Karpas-422 (cell line): ENCODE measurements at places on chromosomes 5 and 9.

GRCh38 chr9:14136646-14137370 is 177.1 kb downstream of the NFIB start:
- DNase-seq: no peak

DNA sequence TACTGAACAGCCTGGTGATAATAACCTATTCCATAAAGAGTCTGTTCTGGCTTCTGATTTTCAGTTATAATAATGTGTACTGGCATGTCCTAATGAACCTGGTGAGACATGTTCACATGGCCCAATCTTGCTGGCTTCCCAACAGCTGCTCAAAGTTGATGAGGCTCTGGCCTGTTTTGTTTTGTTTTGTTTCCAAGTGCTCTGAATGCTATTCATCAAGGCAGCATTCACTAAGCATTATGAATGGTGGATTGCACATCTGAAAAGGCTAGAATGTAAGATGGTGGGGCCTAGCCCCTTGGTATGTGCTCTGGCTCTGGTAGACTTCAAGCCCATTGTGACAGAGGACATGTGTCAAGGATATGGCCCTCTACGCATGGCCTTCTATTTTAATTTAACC is 388.5 kb downstream of the PSAT1 start:
- DNase-seq: no peak

DNA sequence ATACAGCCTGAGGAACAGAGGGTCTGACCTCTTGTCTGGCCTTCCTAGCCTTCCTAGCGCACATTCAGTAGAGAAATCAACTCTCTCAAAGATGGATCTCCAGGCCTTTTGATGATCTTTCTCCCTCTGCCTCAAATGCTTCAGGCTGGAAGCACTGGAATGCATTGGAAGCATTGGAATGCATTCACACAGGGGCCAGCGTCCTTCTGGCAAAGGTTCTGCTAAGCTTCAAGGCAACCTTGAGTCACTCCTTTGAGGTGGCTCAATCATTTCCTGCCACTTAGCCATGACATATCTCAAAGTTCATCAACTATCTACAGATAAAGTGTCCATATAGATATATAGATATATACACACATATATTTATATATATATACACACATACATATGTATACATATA is 42.9 kb downstream of the OR2K2 start:
- DNase-seq: no peak

DNA sequence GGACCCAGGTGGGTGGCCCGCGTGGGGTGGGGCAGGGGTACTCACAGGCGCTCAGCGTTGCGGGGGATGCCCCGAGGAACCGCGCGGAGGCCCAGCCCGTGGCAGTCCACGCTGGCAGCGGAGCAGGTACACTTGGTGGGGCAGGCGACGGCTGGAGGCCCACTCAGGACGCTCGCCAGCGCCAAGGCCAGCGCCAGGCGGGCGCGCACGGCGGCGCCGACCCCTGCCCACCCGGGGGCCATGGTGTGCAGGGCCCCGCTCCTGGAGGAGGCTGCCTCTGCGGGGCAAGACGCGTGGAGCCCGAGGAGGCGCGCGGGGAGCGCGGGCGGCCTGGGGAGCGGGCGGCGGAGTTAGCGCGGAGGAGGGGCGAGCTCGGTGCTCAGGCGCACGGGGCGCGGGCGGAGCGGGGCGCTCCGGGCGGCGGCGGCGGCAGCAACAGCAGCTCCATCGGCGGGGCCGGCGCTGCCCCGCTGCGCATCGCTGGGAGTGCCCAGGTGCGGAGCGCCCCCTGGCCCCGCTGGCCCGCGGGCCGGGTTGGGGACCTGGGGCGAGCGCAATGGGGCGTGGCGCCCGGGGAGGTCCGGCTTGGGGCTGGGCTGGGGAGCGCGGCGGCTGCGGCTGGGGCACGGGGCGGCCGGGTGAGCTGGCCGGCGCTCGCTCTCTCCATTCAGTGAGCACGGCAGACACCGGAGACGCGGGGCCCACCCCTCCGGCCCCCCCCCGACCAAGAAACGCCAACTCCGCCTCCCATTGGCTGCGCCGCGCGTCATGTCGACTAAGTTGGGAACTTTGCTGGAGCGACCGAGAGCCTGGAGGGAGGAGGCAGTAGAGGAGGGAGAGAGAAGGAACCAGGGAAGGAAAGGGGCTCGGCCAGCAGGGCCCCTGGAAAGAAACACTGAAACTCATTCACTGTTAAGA is at the start of gene SLIT3:
TSS of gene SLIT3 (minus strand) at position 672 of the 918 bp plus-strand sequence. CDS start at position 242, 430 bp downstream.
- DNase-seq: no peak

- peak; percentile 84 for DNase-seq
These were observed 750 bp upstream of the NPR2 start for GRCh38 chr9:35790385-35791296.

DNA sequence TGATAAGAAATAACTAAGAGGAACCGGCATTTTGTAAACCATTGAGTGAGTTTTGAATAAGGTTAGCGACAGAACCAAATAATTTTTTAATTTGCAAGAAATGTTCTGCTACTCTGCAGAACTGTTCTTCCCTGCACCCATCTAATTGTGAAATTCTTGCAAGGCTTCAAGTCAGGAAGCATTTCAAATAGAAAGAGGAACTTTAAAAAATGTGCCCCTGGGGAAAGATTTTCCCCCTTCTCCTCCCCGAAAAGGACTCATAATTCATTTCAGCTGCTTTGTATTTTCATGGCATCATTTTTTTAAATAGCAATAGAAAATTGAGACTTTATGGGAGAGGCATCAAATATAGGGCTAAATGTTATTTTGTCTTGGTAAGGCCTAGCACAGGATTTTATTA is 180.9 kb upstream of the ANKRD55 start:
- peak; percentile 90 for DNase-seq

- no peak for DNase-seq
These were observed 689.6 kb upstream of the CDH10 start for GRCh38 chr5:25334350-25334749.

- no peak for DNase-seq
These were observed 658 bp downstream of the PDCD1LG2 start for GRCh38 chr9:5510989-5511388.

GRCh38 chr5:113166852-113167366 is 190.3 kb downstream of the DCP2 start:
- no peak for DNase-seq

- peak; percentile 72 for DNase-seq
These were observed 546 bp downstream of the DNAJB5 start for GRCh38 chr9:34989946-34990635.
